ENCODE measurements at places on chromosomes 7 and 10.

- peak; percentile 39 for DNase-seq
Observed at GRCh38 chr7:369476-370258, 79.7 kb downstream of the FOXL3 start.

DNA sequence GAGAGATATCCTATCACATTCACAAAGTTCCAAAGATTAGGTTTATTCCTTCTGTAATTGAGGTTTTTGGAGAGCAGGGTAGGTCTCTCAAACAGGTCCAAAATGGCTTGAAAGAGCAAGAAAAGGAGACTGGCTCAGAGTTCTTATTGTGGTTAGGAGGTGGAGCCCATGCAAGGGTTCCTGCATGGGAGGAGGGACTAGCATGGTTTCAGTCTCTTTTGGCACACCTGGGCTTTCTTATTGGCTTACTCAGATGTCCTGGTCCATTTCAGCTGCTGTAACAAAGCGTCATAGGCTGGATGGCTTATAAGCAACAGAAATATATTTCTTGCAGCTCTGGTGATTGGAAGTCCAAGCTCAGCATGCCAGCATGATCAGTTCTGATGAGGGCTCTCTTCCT, 493.1 kb downstream of the REEP3 start:
- no peak for DNase-seq

- no peak for DNase-seq
Observed at GRCh38 chr10:23325132-23325531, 19.5 kb downstream of the C10orf67 start.

GRCh38 chr7:139600306-139600705, 76.8 kb downstream of the CLEC2L start:
- no peak for DNase-seq

- no peak for DNase-seq
Observed at GRCh38 chr10:114603948-114604347, 54.1 kb downstream of the ABLIM1 start.

GRCh38 chr10:98391578-98391991, 23.4 kb downstream of the PYROXD2 start:
- DNase-seq = no peak

DNA sequence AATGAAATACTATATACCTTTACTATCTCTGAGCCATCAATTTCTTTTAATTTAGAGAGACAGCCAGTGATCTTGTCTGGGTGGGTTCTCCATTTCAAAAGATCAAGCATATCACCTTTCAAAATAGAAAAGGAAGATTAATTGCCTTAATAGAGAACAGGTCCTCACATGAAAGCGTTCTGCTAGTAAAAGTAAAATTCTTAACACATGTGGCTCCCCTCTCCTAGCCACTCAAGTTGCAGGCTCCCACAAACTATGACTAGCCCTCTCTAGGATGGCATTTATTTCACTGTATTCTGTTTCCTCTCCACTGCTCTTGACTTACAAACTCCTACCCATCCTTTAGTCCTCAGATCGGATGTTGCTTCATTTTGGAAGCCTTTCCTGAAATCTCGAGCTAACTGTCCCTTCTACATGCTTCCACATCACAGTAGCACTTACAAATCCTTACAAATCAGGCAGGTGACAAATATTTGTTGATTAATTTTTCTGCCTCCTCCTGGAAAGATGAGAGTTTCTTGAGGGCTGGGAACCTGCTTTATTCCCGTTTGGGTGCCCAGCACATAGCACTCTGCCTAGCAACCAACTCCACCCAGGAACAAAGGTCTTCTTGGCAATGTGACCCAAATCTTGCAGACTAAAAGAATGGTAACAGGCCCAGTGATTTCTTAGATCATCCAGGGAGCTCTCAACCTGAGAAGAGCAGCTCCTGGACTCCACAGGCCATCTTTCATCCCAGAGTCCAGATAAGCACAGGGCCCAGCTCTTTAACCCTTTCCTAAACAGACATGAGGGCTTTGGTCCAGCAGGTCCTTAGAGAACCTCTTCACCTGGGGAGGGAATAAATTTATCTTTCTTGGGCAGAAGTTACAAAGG, 310.4 kb upstream of the IMMP2L start:
- DNase-seq = no peak

DNA sequence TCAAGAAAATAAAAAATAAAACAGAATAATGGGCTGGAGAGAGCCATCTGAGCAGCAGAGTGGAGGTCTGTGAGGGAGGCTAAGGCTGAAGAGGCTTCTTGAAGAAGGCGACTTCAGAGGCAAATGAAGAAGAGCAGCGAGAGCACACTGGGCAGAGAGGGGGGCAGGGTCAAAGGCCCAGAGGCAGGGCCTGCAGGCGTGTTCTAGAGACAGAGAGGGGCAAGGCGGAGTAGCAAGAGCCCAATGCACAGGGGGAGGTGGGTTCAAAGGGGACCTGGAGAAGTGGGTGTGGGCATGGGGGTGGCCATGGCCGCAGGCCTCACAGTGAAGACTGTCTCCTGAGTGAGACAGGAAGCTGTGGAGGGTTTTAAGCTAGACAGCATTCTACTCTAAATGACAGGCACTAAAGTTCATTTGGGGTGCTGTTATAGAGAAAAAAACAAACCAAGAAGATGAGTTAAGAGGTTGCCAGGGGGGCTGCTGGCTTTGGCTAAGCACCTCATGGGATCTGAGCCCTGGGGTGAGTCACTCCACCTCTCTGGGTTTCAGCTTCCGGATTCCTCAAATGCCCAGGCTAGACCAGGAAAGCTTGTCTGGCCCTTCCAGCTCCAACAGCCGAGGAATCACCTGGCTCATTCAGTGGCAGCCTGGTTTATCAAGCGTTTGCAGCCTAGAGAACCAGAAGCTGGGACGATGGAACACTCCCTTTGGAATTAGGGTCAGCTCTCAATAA, 81.7 kb downstream of the DLG5 start:
- DNase-seq = no peak

DNA sequence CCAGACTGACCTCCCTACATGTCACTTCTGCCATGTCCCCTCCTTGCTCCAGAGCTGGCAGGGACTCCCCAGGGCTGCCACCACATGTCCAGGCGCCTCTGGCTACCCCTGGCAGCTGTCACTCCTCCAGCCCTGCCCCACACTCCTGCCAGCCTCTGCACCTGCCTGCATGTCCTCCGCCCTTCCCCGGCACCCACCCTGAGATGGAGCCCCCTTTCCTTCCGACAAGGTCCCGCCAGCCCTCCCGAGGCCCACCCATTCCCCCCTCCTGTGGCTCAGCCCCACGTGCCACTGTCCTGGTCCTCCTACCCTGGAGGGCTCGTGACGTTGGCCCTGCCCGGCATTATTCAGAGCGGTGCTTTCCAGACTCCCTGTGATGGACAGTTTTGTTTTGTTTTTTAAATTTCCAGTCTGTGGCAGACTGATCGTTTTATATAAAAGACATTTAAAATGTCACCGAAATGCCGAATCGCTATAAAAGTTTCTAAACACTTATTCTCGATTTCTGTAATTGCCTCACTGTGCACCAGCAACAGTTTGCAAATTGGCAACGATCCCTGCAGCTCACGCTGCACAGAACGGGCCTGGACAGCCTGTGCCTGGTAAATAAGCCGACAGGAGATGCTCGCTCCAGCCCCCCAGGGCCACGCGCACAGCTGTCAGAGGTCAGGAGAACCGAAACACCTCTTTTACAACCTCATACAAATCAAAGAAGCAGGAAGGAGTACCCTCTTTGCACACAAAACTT, 111.1 kb upstream of the SH2B2 start:
- DNase-seq = peak; percentile 31

DNA sequence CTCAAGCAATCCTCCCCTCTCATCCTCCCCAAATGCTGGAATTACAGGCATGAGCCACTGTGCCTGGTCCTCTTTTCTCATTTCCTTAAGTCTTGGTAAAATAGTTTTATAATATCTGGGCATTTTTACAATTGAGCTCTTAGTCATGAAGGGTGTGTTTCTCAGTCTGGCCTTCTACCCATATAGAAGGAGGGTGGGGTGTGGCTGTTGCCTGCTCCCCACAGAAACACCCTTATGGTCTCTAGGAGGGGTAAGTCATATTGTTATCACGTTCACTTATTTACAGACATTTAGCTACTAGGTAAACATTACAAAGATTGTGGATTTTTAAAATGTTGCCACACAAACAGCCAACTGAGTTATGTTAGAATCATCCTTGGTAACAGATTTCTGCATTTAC, 6.7 kb upstream of the OTUD1 start:
- DNase-seq = no peak

- DNase-seq = no peak
Observed at GRCh38 chr10:88228130-88228529, 355.0 kb downstream of the RNLS start.

- DNase-seq = no peak
Observed at GRCh38 chr10:7048061-7048460, 362.8 kb downstream of the SFMBT2 start.

DNA sequence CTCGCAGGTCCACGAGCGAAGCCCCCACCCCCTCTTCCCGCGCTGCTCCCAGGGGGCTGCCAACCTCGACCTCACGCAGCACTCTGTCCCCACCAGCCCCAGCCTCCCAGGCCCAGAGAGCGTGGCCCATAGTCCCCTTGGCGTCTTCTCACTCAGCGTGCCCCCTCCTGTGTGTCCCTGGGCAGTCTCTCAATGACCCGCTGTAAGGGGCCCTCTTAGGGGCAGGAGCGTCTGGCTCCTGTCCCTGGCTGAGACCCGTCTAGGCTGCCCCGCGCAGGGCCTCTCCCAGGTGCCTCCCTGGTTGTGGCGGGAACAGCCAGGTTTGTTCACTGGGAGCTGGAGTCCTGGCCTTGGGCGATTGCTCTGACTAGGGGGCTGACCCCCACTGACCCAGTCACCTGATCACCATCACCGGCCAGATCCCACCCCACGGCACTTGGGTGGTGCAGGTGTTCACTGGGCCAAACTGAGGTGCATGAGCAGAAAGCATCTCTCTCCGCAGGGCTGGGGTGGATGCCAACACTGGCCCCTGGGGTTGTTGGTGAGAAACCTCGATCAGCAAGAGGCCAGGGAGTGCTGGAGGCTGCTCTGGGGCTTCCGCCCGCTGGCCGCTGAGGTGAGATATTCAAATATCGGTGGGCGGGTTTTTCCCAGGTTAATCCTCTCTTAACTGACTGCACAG, 12.6 kb upstream of the WDFY4 start:
- DNase-seq = no peak

DNA sequence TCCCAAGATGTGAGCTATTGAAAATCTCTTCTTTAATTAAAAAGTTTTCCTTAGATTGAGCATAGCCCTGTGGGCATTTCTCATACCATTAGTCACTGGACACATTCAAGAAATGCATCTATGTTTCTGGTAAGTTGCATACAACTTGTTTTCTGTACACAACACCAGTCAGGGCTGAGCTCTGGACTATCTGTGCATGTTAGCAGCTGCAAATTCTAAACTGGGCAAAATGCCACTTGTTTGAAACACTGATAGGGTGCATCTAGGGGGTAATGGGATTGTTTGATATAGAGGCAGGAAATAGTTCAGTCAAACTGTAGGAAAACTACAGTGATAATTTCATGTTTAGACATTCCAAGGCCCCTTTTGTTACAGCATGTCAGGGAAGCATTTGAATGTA, 145.6 kb upstream of the NPY start:
- DNase-seq = no peak

DNA sequence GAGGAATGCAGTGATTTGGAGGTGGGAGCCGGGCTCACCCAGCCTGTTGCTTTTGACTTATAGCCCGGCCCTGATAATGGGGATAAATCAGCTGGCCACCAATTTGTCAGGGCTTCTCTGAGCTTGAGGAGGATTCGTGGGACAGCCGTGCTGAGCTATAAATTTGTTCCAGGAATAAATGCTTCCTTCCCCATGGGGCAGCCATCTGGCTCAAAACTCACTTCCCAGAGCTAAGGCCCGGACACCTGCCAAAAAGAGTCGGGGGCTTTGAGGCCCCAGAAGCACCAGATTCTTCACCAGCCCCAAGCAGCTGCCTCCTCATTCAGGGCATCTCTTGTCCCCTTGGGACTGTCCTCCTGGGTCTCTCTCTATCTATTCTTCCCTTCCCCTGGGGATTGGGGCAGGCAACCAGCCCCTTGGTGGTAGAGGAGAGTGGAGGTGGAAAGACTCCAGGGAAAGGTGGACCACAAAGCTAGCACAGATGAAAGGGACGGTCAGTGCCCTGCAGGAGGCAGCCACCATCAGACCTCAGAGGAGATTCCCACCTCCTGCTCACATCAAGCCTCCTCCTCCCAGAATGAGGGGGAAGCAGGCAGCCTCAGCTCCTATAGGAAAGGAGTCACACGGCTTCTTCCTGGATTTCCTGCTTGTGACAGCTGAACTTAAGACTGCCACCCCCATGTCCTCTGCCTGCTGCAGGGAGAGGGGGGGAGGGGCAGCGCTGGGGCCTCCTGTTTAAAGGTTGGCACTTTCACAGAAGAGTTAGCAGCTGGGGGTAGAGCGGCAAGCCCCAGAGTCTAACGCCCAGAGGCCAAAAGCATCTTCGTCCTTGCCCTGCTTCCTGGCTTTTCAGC, 44.2 kb upstream of the LRRC4 start:
- no peak for DNase-seq

GRCh38 chr7:101812595-101812994, 4.8 kb upstream of the CUX1 start:
- DNase-seq = no peak

GRCh38 chr7:1999278-1999984, 233.3 kb downstream of the MAD1L1 start:
- DNase-seq = no peak

DNA sequence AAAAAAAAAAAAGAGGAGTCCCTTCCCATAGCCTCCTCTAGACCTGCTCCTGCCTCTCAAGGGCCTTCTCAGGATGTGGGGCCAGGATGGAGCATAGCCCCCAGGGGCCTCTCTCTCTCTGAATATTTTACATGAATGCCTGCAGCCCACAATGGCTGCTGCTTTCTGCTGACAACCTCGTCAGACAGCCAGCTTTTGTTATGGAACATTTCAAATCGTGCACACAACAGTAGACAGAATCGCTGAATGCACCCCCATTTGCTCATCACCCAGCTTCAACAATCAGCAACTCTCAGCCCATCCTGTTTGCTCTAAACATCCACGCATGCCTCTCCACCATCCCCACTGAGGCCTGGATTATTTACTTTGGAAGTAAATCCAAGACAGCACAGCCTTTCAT, 5.4 kb downstream of the PLAC9 start:
- no peak for DNase-seq

GRCh38 chr10:49488056-49488717, 50.7 kb downstream of the ERCC6 start:
- peak; percentile 26 for DNase-seq

DNA sequence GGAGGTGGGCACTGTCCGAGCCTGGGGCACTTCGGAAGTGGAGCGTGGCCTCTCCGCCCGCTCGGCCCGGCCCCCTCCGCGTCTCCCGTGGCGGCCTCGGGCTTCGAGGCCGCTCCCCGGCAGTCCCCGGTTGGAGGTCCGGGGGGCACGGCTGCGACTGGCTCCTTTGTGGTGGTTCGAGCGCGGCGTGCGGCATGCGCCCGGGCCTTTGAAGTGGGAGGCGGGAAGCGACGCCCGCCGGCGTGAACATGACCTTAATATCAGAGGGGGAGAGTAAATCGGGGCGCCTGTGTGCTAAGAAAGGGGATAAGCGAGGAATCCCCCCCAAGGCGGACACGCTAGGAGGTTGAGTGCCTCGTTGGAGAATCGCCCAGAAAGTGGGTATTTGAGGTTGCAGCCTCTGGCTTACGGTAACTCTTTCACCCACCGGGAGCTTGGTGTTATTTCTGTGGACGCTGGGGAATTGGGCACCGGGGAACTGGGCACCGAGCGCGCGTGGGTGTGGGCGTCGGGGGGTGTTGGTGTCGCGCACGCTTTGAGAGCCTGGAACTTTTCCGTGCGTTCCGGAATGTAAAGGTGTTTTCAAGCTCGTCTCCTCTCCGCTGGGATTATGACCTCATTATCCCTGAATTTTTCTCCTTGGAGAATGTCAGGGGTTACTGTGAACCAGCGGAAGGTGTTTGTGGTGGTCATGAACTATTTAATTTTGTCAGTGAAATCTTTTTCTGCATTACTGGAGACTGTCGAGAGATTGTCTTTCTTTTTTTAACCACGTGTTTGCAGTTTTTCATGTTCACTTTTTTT, 660 bp downstream of the SUV39H2 start:
- no peak for DNase-seq

All from right kidney (tissue), 9 donors.